Hematopoietic multipotent progenitor cell treated with erythropoietin and hydrocortisone succinate and interleukin-3 and kit ligand, for 4 days (in vitro differentiated cells): ENCODE measurements at places on chromosomes 5 and 9.
A peak's percentile ranks its signal among the peaks of the same experiment; 100 is the strongest.

DNA sequence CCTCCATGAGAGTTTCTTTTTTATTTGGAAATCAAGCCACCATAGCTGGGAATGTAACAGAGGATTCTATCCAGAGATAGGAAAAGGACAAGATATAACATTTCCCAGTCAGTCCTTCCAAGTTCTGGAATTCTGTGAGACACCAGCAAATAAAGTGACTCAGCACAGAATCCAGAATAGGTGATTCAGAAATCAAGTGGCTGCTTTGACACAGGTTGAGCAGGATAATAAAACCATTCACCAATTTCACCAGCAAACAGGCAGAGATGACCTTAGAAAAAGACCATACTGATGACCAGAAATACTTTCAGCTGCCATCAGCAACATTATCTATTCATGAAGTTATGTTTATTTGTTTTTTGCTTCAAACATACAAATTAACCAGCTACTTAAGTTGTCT, 491.5 kb upstream of the TUSC1 start:
- no peak for DNase-seq

DNA sequence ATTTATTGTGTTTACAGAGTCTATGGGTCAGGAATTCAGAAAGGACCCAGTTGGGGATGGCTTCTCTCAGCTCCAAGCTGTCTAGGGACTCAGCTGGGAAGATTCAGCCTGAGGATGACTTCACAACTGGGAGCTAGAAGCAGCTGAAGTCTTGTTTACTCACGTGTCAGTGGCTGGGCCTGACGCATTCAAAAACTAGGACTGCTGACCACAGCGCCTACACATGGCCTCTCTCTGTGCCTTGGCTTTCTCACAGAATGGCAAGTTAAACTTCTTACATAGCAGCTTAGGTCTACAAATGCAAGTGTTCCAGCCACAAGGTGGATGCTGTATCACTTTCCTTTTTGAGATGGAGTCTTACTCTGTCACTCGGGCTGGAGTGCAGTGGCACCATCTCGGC, 16.3 kb upstream of the PPP2CA start:
- DNase-seq: no peak

DNA sequence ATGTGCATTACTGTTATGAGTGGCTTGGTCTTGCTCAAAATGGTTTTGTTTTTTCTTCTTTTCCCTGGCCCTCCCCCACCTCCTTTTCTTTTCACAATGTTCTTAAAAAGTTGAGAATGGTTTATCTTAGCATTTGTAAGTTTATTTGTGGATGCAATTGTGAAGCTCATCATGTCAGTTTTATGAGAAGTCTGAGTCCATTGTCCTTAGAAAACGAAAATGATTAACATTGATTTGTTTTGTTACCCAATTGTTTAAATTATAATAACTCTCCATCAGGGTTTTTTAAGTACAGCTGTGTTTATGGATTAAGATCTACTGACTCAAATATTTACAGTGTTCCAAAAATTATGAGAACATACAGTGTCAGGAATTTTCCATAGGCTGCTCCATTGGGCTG, 511.3 kb upstream of the PAPPA start:
- DNase-seq: no peak

DNA sequence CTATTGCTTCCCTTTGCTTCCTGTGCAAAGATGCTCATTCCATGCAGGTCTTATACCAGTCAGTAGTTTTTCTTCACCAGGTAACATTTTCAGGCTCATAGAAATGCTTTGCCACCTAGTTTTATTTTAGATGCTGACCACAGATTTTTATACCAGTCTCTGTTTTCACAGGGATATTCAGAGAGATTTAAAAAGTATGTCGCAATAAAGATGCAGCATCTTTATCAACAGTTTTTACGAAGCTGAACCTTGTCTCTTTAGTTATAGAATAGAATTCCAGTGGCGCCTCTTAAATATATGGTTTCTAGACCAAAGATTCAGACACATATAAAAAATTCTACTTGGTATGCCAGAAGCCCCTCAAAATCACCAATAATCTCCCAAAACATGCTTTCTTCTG, 155.7 kb upstream of the PCSK5 start:
- DNase-seq: no peak

GRCh38 chr5:27241564-27242257, 203.3 kb upstream of the CDH9 start:
- DNase-seq: peak; percentile 85

GRCh38 chr5:31291323-31291854, 97.9 kb downstream of the CDH6 start:
- no peak for DNase-seq

GRCh38 chr9:16413509-16414016, 456.9 kb downstream of the BNC2 start:
- peak; percentile 25 for DNase-seq

- DNase-seq: no peak
Observed at GRCh38 chr5:61202213-61202612, 39.9 kb upstream of the SMIM15 start.

DNA sequence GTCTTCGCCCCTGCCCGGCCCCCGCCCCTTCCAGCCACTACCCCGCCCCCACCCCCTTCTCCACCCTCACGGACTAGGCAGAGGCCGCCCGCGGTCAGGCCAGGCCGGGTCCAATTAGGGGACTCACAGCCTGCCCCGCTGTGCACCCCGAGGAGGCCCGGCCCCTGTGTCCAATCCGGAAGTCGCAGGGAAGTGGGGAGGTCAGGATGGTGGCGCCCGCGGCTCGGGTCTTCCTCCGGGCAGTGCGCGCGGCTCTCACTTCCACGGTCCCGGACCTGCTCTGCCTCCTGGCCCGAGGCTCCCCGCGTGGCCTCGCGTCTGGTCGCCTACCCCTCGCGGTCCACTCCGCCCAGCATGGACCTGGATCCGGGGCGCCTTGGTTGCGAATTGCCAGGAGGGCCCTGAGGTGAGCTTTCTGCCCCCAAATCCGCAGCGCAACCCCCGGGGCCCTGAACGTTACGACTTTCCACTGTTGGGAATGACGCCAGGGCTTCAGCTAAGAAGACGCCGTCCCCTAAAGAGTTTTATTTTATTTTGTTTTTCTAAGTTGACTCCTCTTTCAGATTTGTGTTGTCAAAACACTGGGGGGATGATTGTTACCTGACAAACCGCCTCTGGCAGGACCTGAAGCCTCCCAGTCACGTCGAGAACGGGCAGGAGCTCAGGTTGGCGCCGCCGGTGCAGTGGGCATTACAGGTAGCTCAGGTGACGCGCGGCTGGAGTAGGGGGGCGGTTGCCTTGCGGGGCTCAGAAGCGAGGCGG, 763 bp upstream of the IRX2 start:
- no peak for DNase-seq

GRCh38 chr9:131799177-131799823, 59.4 kb upstream of the RAPGEF1 start:
- peak; percentile 77 for DNase-seq

GRCh38 chr9:19922476-19923118, 133.8 kb upstream of the SLC24A2 start:
- peak; percentile 57 for DNase-seq

GRCh38 chr5:115069087-115069968, 100.4 kb downstream of the TRIM36 start:
- peak; percentile 53 for DNase-seq

- DNase-seq: no peak
Observed at GRCh38 chr5:79990205-79990597, 861 bp downstream of the MTX3 start.

DNA sequence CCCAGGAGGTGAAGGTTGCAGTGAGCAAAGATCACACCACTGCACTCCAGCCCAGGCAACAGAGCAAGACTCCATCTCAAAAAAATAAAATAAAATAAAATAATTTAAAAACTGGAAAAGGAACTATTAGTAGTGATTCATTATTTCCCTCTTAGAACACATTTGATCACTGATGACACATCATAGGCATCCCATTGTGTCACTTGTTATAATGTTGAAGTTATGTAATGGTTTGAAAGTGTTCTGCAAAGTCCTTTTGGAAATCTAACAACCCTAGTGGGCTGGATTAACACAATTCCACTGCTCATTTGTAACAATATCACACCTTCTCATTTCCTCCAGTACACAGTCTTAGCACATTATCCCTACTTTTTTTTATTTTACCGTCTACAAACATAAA, 81.8 kb upstream of the LMNB1 start:
- DNase-seq: no peak
